ENCODE measurements at places on chromosomes 1 and 21.
A peak's percentile ranks its signal among the peaks of the same experiment; 100 is the strongest.

DNA sequence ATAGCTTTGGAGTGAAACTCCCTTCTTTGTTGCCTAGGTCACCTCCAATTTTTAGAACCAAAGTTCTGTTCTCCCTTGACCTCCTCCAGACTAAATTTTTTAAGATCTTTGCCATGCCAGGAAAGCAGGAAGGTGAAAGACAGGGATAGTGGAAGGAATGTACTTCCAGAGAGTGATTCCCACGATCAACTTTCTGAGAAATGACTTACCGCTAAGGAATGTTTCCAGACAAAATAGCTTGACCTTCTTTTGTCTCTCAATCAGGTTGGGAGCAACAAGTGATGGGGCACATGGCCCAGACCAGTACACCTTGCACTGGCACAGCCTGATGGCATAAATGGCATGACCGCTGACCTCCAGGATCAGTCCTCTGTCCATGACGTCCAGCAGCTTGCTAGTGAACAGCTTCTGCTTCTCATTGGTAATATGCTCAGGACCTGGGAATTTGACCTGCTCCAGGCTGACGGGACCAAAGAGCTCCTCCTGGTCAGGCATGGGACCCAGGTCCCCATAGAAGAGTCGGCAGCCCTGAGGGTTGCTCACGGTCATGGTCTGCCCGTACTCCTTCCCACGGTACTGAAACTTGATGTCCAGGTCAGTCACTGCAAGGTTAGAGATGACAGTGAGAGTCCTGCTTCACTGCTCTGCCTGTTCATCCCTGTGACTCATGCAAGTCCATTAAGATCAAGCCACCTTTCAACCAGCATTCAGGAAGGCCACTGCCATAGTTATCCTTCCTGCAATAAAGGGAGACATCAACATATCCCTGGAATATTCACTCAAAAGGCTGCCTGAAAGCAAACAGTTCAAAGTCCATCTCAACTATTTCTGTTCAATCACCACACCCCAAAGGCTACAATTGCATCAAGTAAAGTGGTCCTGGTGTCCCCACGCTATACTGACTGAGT, 6.2 kb upstream of the C1orf74 start:
- ATAC-seq = no peak

GRCh38 chr1:164618202-164618564, 59.2 kb downstream of the PBX1 start:
- no peak for ATAC-seq

- peak; percentile 27 for ATAC-seq
Measured at GRCh38 chr21:15058854-15059263, 5.9 kb downstream of the NRIP1 start.

DNA sequence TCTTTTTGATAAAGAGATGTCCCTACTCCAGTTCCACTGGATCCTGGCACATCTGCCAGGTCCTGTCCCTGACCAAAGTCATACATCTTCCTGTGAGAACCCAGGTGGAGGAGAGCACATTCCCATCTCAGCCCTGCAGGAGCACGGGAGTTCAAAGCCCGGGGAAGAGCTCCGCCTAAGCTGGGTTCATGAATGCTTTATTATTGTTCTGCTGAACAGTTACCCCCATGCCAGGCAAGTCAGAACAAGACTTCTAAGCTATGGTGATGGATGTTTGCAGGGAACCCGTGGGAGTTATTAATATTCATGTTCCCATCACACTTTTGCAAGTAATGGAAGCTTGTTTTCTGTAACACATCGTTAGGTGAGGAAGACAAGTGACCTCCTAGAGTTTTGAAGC, 62.9 kb downstream of the SEC16B start:
- no peak for ATAC-seq

DNA sequence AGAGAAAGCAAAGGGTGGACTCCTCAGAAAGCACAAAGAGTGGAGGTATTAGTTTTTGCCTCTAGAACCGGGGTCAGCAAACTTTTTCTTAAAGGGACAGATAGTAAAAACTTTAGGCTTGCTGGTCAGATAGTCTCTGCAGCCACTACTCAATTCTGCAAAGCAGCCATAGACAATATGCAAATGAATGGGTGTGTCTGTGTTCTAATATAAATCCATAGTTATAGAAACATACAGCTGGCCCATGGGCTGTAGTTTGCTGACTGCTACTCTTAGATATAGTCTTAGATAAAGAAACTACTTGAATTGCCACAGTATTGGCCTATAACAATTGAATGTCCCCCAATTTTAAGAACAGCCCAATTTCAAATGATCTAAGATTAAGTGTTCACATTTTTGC, 101.6 kb upstream of the CACHD1 start:
- ATAC-seq = no peak

DNA sequence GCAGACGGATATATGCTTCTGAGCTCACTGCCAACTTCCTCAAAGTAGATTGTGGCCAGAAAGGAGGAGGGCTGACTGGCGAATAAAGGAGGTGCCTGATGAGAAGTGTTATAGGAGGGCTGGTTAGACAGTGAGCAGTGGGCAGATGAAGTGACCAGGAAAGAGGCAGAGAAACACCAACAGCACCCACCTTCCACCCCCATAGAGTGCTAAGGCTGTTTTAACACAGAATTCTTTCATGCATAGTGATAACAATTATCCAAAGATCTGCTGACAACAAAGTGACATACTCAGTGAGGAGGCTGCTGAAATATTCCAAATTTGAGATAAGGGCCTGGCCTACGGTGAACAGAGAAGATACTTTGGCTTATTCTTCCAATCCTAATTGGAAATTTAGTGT, 21.2 kb upstream of the MTR start:
- no peak for ATAC-seq

DNA sequence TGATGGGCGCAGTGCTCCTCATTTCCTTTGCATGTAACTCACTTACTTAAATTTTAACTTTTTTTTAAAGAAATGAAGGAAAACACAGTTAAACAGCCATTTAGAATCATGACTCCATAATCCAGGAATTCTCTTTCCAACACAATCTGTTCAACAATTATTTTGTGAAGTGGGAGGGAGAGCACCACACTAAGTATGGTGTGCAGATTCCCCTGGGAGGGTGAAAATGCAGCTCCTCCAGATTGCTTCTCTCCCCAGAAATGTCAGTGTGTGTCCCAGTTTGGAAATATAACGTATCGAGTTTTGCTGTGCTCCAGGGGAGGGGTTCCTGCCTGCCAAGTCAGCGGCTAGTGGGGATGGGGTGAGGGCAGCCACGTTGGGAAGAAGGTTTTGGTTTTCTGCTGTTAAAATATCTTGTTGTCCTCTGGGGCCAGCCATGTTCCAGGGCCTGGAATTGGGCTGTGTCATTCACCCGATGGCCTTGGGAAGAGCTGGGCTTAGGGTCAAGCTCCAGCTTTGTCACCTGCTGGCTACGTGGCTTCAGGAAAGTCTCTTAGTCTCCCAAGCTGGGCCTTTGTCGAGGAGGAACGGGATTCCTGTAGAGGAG, 17.3 kb upstream of the DISP3 start:
- no peak for ATAC-seq

GRCh38 chr21:38645282-38645681, 147.0 kb upstream of the ERG start:
- no peak for ATAC-seq

DNA sequence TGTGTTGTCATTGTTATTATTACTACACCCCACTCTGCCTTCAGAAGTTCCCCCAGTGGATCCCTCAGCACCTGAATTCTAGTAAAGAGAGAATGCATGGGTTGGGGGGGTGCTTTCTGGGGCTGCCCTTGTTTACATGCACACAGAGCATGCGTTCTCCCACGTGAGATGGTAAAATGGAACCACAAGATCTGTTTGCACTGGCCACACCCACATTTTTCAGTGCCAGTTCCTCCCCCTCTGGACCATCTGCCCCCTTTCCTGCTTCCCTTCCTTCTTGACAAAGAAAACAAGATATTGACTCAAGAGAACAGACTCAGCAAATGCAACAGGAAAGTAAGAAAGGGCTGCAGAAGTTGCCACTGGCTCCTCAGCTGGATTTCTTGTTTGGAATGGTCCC, 8.9 kb downstream of the SLC6A17 start:
- no peak for ATAC-seq
